ENCODE measurements at places on chromosomes 6 and 20.

DNA sequence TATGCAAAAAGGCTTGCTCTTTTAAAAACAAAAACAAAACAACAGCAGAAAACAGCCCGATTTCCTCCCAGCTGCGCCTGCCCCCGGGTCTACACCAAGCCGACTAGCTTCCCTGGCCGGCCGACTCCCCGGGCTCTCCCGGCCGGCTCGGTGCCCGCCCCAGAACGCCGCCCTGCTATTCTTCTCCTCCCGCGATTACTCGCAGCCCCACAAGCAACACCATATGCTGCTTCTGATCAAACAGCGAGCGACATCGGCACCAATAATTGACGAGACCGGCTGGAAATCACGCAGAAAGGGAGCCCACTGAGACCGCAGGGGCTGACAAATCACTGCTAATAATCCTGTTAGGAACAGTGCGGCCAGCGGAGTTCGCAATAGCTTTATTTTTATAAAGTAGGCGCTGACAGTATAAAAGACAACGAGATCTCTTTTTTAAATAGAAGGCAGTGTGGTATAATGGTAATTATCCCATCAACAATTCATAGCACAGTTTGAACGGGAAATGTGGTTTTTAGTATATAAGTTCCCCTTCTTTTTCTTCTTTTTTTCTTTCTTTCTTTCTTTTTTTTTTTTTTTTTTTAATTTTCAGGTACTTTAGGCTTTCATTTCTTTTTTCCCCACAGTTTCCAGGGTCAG lies 3.3 kb downstream of the SIM1 start:
- DNase-seq: no peak

GRCh38 chr20:17688965-17689364 lies 6.9 kb upstream of the RRBP1 start:
- no peak for DNase-seq

GRCh38 chr20:36248836-36249235 lies 12.6 kb downstream of the AAR2 start:
- DNase-seq: no peak

GRCh38 chr6:105874835-105875626 lies 211.1 kb upstream of the PRDM1 start:
- DNase-seq: no peak

DNA sequence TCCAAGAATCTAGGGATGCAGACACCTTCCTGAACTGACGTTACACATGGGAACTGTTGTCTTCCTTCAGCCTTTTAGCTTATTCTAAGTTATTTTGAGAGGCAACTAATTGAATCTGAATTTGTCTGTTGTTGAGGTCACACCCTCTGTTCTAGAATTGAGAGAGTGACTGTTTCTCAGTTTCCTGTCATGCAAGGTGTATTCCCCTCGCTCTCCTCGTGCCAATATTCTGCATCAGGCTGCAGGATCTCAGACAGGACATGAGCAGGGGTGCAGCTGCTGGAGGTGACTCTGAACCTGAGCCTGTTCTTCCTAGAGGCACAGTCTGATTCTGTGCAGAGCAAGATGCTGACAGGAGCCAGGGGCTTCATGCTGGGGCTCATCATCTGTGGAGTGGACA lies 52.5 kb downstream of the HLA-DPB1 start:
- no peak for DNase-seq

GRCh38 chr6:28683945-28684538 lies 158.4 kb downstream of the GPX5 start:
- no peak for DNase-seq

DNA sequence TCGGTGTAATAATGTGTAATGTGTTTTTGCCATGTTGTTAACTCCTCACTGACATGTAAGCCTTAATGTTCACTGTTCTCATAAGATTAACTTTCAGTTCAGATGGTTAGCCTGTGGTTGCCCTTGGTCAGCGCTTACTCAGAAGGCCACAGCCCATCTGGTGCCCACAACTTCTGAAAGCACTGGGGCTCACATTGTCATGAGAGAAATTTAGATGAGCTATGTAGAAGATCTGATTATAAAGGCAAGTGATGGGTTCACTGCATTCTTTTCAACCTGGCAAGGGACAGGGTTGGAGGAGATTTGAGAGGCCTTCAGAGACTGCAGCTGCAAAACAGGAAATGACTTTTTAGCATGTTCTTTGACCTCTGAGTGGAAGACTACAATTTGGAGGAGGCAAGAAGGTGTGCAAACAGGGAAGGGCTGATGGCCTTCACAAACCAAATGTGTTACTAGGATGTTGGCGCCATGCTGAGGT lies 242.3 kb upstream of the SUPT3H start:
- no peak for DNase-seq

GRCh38 chr6:36873612-36874442 lies 776 bp downstream of the PPIL1 start:
- no peak for DNase-seq

DNA sequence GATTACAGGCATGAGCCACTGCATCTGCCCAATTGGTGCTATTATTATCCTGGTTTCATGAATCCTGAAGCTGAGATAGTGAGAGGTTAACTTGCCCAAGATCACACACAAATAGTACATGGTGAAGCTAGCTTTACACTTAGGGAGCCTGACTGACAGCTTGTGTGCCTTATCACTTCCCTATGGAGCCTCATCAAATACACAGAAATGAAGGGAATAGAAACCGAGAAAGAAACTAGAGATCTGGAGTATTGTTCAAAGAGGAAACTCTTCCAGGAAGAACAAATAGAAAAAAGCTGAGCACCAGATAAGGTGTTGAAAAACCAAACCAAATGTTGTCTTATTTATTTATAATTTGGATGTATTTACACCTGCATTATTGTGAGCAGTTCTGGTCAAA lies 155.0 kb upstream of the CITED2 start:
- no peak for DNase-seq

All from activated CD4-positive, CD25-positive, alpha-beta regulatory T cell treated with anti-CD3 and anti-CD28 coated beads, Interleukin-2, amount 50 U/mL, for 16 hours (primary cell).